ENCODE measurements at places on chromosomes 12 and 14. TPM values are rescaled to one million over a fixed set of nuclear protein-coding genes. Genes with fewer than 3 reads are reported as not detected.

DNA sequence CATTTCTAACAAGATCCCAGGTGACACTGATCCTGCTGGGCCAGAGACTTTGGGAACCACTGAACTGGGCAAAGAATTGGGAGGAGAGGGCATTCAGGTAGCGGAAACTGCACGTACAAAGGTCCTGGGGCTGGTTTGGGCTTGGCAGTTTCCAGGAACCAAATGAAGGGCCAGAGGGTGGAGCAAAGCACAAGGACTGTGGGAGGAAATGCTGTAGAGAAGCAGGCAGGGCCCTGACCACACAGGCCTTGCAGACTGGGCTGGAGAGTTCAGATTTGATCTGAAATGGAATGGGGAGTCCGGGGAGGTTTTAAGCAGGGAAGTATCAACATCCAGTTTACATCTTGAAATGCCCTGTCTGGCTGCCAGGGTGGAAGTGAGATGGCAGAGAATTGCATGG, 195.1 kb downstream of the PHETA1 start:
- H3K27me3 ChIP-seq = peaks cover 8% of the 10 kb centered on the region
- no peak overlapping the region for H3K4me3 ChIP-seq
- DNase-seq = no peak

GRCh38 chr12:52699960-52700359, 3.4 kb downstream of the KRT77 start:
- H3K4me3 ChIP-seq = no peak overlapping the region
- no peak overlapping the region for H3K27ac ChIP-seq
- H3K36me3 ChIP-seq = no peaks in the 10 kb centered on the region
- H3K27me3 ChIP-seq = peaks cover 26% of the 10 kb centered on the region
- no peak for DNase-seq
- H3K4me1 ChIP-seq = no peaks in the 10 kb centered on the region

GRCh38 chr12:39441963-39442830, 723 bp downstream of the KIF21A start:
- peak overlapping the region; percentile 81 for H3K27ac ChIP-seq
- H3K4me1 ChIP-seq = peaks cover 26% of the 10 kb centered on the region
- peaks cover 6% of the 10 kb centered on the region for H3K27me3 ChIP-seq
- DNase-seq = peak; percentile 25
- no peaks in the 10 kb centered on the region for H3K36me3 ChIP-seq

- H3K36me3 ChIP-seq = peaks cover 3% of the 10 kb centered on the region
- no peak within 1 kb of the TSS for H3K27ac ChIP-seq
- H3K4me1 ChIP-seq = no peaks in the 10 kb centered on the region
Observed at GRCh38 chr12:128852885-128853599, at the start of gene GLT1D1. GLT1D1 (plus strand) TSS chr12:128853478; CDS start chr12:128853582, 104 bp downstream.

DNA sequence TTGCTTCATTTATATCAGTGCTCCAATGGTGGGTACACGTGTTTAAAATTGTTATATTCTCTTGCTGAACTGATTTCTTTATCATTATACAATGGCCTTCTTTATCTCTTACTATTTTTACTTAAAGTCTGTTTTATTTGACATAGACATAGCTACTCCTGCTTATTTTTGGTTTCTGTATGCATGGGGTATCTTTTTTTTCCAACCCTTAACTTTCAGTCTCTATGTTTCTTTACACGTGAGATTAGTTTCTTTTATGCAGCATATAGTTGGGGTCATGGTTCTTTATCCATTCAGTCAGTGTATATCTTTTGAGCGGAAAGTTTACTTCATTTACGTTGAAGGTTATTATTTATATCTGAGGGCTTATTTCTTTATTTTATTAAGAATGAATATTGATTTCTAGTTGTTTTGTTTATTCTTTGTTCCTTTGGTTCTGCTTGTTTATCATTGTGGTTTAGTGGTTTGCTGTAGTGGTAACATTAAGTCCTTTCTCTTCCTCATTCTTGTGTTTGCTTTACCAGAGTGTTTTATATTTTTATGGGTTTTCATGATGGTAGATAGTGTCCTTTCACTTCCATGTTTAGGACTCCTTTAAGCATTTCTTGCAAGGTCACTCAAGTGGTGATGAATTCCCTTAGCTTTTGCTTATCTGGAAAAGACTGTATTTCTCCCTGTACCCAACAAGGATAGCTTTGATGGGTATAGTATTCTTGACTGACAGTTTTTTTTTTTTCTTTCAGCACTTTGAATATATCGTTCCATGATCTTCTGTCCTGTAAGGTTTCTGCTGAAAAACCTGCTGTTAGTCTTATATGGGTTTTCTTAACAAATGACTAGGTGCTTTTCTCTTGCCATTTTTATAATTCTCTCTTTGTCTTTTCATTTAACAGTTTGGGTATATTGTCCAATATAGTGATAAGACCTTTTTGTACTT, 38.3 kb upstream of the FAR2 start:
- peaks cover 25% of the 10 kb centered on the region for H3K27me3 ChIP-seq
- no peak overlapping the region for H3K27ac ChIP-seq
- no peak overlapping the region for H3K4me3 ChIP-seq
- DNase-seq = no peak

DNA sequence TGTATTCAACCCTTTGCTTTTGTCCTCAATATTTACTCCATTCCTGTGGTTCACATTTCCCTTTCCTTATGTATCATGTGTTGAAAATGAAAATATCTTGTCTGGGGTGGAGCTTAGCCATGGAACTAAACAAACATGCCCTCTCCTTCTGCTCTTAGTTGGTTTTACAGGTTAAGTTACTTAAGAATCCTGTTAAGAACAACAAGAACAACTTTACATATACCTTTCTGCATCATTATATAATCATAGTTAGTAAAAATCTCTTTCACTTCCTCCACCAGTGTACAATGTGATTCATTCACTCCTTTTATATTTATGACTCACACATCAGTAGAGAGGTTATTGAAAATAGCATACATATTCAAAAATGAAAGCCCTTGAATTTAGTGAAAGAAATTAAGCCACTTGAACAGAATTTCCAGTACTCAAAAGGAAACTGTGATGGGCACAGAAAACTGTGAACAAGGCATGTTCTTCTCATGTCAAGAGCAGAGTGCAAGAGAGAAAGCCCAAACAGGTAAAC, 307.7 kb downstream of the CCDC91 start:
- DNase-seq = no peak
- no peak overlapping the region for H3K27ac ChIP-seq
- no peaks in the 10 kb centered on the region for H3K27me3 ChIP-seq

DNA sequence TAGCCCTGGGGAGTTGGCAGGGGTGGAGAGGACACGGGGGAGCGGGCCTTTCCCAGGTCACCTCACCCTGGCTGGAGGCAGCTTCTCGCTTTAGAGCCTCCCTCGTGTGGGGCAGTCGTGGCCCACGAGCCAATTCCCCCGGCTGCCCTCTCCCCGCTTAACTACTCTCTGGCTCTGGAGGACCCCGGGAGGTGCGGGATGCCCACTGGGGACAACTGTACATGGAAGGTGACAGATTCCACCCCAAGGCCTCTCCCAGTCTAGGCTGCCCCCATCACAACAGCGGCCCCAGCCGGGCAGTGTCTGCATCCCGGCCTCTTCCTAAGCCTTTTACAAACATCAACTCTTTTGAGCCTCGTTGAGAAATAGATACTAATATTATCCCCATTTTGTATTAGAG, 78.1 kb downstream of the KIF26A start:
- H3K36me3 ChIP-seq = no peaks in the 10 kb centered on the region
- DNase-seq = no peak
- H3K4me1 ChIP-seq = no peaks in the 10 kb centered on the region
- no peaks in the 10 kb centered on the region for H3K27me3 ChIP-seq
- no peak overlapping the region for H3K4me3 ChIP-seq

GRIN2B gene
- total RNA-seq = not detected

NKX2-1 gene
- not detected for total RNA-seq

AGAP2 gene
- total RNA-seq = 29.0 TPM

Measured in activated T-helper 2 cell treated with anti-CD3 and anti-CD28 coated beads, Interferon-gamma antibody, Interleukin-2, Interleukin-4, amounts not matched to agents 10 μg/mL and 5 μg/mL and 100 μg/mL, durations not matched to agents 14 hours and 24 hours and 36 hours (primary cell).